Activated CD4-positive, alpha-beta T cell treated with anti-CD3 and anti-CD28 coated beads, Interleukin-2, amount 50 U/mL, for 4 hours (primary cell): ENCODE measurements at places on chromosomes 3 and 15.
A peak's percentile ranks its signal among the peaks of the same experiment; 100 is the strongest.

DNA sequence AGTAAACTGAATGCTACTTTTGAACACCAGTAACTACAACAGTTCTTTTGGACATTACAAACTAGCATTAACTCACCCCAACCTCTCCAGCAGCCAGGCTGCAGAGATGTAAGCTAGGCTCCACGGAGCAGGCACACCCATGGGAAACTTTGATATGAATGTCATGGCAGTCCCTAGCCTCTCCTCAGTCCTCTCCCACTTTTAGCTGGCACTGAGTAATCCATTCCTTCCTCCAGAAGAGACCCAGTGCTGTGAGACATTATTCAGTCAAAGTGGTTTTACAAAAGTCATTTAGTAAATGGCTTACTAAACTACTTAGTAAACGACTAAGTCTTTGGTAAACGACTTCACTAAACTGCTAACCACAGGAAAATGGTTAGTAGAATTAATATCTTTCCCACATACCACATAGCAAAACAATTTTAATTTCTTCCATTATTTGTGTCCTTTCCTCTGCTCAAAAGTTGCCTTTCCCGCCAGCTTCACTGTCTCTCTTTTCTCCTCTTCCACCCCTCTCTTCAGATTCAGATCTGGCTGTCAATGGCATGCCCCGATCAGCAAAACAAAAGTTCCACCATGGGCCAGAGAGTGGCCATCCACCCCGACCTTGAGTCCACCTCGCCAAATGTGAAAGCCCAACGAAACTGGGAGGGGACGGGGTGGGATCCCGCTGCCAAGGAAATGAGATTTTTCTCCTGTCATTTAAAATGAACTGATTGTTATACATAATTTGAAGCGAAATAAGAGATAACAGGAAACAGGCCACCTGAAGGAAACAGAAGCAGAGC, 67.5 kb upstream of the TJP1 start:
- no peak for DNase-seq

GRCh38 chr3:170599091-170599490, 13.2 kb upstream of the SLC7A14 start:
- DNase-seq, result no peak

DNA sequence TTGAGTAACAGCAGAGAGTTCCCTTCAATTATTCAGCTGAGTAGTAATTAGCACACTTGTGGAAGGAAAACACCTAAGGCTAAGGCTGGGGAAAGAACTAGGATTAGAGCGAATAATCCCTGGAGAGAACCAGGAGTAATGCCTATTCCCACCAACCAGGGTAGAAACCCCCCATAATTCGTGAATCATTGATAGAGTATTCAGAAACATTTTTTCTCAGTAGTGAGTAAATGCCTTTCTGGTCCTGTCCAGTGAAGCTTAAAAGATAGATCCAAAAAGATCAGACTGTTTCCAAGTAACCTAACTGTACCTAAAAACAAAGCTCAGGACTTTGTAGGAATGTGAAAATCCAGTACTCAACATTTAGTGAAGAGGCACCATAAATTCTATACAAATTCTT, 71.2 kb downstream of the DGKG start:
- no peak for DNase-seq

GRCh38 chr3:161556533-161556932, 59.9 kb downstream of the OTOL1 start:
- DNase-seq, result no peak

- DNase-seq, result no peak
Measured at GRCh38 chr15:64959128-64959527, 30.6 kb downstream of the SPG21 start.

DNA sequence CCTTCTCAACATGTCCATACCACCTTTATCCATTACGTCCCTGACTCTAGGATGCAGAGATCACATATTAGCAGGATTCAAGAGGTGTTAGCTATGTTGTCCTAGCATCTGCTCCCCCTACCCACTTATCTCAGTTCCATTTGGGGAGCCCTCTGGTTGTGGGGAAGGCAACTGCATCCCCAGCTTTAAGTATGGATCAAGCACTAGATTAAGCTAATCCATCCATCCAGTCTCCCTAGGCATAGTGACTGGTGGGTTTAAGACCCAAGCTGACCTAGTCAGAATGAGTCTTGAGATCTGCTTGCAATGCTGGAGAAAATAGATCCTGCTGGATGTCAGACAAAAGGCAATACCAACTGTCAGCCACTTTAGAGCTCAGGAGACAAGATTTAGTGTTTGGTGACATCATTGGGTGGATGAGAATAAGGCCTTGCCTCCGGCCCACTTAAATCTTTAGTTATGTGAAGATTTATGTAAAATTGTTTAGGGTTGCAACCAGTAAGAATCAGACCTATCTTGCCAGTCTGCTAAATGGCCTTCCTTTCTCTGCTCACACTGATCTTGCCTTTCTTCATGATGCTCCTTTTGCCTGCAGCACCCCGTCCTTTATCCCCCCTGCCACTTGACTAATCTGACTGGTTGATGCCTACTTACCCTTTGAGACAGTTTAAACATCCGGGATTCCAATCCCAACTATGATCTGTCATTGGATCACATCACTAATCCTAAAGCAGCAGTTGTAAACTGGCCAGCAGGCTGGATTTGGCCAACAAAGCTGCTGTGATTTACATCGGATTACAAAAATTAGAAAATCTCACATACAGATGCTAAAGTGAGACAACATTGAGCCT, 2.1 kb upstream of the ISY1 start:
- no peak for DNase-seq

DNA sequence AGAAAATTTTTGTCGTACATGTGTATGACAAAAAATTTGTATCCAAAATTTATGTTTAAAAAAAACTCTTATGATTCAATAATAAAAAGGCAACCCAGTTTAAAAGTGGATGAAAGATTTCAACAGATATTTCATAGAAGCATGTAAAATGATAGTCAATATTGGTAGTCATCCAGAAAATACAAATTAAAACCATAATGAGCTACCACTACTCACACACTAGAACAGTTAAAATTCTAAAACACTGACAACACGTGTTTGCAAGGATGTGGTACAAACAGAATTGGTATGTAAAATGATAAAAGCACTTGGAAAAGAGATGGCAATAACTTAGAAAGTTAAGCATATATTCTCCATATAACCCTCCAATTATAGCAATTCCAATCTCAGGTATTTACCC, 303.0 kb upstream of the NR2F2 start:
- DNase-seq, result no peak

DNA sequence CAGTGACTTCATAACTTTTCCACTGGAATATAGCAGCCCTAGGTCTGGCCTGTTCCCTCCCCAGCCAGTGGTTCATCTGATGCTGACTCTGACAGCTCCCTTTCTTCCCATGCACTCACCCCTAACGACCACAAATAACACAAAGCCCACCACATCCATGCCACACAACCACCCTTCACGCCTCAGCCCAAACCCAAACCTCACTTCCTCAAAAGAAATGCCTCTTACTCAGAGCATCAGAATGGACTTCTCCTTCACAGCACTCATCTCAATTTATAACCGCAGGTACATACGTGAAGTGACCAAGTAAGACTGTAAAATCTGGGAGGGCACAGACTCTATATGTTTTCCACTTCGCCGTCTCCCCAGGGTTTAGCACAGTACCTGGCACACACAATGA, 1.1 kb downstream of the RBSN start:
- DNase-seq, result no peak

DNA sequence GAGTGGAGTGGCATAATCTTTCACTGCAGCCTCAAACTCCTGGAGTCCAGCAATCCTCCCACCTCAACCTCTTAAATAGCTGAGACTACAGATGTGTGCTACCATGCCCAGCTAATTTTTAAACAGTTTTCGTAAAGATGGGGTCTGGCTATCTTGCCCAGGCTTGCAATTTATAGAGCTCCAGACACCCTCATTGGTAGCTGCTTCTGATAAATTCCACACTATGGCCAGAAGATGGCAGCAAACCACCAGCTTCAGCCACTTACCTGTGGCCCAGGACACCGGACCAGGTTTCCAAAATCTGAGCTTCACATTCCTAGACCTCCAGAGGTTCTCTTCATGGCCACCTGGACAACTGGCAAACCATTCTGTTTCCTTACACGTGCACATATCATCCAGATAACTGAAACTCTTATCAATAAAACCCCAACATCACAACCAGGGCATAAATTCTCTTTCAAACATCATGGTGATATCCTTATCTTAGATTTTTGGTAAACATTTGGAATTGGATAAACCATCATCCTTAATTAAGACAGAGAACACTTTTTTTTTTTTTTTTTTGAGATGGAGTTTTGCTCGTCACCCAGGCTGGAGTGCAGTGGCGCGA, 28.9 kb downstream of the FBXW12 start:
- DNase-seq, result peak; percentile 56

DNA sequence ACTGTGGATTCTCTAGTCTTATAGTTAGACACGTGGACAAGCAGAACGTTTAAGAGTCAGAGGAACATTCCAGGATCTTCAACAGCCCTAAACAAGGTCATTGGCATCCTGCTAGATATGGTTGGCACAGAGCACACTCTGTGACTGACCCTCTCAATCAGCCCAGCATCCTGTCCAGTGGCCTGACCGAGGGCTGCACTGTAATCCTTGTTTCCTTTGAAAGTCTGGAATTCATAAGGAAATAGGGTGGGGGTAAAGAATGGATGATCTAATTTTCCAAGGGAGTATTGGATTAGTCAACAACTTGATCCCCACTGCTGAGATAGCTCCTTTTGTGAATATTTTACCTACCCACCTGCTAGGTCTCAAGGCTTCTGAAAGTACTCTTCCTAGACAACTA, 94.5 kb upstream of the DLG1 start:
- DNase-seq, result no peak

- DNase-seq, result no peak
Measured at GRCh38 chr3:175335229-175335628, 476.1 kb downstream of the NAALADL2 start.

DNA sequence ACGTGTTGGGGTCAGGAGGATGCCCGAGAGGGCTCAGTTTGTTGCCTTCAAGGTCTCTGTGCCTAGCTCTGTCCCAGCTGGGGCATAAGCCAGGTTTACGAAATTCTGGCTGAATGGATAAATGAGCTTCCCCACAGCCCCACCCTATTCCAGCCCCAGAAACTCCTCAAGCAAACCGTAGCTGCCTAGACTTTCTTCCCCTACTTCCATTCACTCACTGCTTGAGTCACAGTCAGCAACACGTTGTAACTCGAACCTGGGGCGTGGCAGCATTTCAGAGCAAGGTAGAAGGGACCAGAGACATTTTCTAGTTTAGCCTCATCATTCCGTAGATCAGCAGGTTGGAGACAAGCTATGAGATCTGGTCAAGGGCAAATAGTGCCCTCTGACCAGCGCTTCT, 24.2 kb downstream of the NMNAT3 start:
- DNase-seq, result no peak

GRCh38 chr3:8980756-8981257, 17.5 kb upstream of the RAD18 start:
- no peak for DNase-seq

GRCh38 chr3:2770451-2770850, 339.7 kb downstream of the IL5RA start:
- DNase-seq, result no peak
